ENCODE measurements at places on chromosomes 3 and 15.
A peak's percentile ranks its signal among the peaks of the same experiment; 100 is the strongest.

- DNase-seq = no peak
These were observed 45.8 kb downstream of the RASA2 start for GRCh38 chr3:141532609-141533008.

DNA sequence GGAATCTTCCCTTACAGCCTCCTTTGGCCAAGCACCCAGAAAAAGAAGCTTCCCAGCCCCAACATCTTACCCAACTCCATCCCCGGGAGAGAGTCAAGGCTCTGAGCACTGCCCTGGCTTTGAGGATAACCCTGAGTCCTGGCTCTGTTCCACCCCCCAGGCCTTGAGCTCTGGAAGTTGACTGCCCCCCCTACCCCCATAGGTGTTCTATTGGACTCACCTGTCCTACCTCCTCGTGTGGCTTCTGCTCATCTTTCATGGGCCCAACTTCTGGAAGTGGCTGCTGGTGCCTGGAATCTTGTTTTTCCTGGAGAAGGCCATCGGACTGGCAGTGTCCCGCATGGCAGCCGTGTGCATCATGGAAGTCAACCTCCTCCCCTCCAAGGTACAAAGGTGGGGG lies 22.3 kb downstream of the NOX5 start:
- no peak for DNase-seq

DNA sequence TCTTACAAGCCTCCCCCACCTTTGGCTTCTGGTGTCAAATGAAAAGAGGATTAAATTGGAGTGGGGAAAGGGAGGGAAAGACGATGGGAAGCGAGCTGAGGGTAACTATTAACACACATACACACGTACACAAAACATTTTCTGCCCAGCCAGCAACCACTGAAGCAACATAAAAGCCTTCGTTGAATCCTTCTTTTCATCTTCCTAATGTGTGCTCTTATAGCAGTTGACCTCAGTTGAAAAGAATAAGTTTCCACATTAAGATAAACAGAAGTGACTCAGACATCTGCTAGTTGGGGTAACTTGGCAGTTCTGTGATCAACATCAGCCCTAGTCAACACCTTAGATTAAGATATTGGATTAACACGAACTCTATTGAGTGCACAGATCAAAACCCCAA lies 558.5 kb downstream of the MECOM start:
- DNase-seq = no peak

DNA sequence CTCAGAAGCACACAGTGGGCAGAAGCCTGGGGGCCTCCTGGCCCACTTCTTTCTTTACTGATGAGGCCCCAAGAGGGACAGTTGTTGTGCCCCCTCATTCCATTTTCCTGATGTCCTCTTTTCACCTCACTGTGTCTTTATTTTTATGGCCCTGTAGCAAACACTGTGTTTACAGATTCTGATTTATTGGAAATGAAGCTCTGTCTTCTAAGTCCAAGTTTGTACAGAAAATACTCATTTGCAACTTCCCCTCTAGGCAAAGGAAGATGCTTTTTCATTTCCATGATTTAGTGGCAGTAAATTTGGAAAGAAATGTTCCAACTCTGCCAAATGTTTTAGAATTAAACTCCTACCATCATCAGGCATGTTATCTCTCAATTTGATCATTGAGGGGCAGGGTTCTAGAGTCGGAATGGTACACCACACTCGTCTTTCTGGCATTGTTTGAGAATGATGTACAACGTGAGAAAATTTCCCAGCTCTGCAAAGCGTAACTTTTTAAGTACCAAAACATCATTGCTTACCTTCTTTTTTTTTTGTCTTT lies 129.7 kb downstream of the ARNT2 start:
- peak; percentile 70 for DNase-seq

GRCh38 chr15:74651242-74651741 lies 35.7 kb downstream of the CLK3 start:
- DNase-seq = peak; percentile 67

GRCh38 chr3:125383744-125384143 lies 8.6 kb upstream of the ZNF148 start:
- DNase-seq = no peak

DNA sequence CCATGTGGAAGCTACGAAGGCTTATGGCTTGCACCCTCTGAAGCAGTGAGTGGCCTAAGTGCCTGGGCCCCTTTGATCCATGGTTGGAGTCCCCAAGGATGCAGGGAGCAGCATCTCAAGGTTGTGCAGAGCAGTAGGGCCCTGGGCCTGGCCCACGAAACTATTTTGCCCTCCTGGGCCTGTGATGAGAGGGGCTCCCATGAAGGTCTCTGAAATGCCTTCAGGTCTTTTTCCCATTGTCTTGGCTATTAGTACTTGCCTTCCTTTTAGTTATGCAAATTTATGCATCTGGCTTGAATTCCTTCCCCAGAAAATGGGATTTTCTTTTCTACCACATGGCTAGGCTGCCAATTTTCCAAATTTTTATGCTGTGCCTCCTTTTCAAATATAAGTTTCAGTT lies 158.8 kb upstream of the MME start:
- DNase-seq = no peak

- DNase-seq = no peak
These were observed 61.3 kb downstream of the FOXP1 start for GRCh38 chr3:71521940-71522876.

- no peak for DNase-seq
These were observed 189.4 kb upstream of the CD96 start for GRCh38 chr3:111352585-111352984.

DNA sequence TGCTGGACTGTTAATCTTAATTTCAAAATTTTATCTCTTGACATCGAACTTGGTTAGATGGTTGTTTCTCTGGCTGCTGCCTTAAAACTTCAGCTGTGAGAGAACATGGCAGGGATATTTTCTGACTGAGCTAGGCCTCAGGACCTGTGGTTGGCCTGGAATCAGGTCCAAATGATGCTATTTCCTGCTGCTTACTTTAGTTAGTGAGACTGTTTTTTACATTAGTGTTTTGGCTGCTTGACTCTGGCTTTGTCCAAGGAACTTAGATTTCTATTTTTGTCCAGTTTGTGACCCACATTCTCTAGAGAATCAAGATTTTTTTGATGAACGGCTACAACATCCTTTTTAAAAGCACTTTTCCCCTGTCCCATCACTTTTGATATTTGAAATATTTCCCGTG lies 497.9 kb upstream of the SGO1 start:
- DNase-seq = peak; percentile 86

- no peak for DNase-seq
These were observed 82.6 kb downstream of the PDZRN3 start for GRCh38 chr3:73542136-73542535.

- no peak for DNase-seq
These were observed 30.9 kb downstream of the GOLM2 start for GRCh38 chr15:44319385-44319784.
